ENCODE measurements at places on chromosomes 1 and 21.

DNA sequence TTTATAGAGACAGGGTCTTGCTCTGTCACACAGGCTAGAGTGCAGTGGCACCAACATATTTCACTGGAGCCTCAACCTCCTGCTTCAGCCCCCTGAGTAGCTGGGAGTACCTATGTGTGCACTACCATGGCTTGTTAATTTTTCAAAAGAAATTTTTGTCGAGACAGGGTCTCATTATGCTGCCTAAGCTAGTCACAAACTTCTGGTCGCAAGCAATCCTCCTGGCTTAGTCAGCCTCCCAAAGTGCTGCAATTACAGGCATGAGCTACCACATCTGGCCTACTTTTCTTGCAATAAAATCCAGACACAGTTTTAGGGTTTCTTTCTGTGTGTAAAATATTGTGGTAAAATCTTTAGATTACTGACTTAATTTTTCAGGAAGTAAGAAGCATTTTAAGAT lies 27.9 kb upstream of the NTPCR start:
- no peak for DNase-seq

DNA sequence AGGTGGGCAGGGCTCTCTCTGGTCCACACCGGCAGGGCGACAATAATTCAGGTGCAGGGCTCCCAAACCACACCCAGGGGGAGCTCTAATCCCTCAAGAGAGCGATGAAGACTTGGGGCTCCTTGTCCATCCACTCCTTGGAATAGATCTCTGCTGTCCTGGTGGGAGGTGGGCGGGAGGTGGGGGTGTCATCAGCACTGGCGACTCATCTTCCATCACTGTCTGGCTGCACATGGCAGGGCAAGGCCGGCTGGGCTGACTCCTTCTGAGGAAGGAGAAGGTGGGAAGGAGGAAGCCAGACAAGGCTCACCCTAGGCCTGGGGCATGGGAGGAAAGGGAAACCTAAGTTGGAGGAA lies 29.3 kb downstream of the TNNT2 start:
- peak; percentile 79 for DNase-seq

- DNase-seq = no peak
Observed at GRCh38 chr1:85274969-85275453, 1.4 kb downstream of the BCL10 start.

DNA sequence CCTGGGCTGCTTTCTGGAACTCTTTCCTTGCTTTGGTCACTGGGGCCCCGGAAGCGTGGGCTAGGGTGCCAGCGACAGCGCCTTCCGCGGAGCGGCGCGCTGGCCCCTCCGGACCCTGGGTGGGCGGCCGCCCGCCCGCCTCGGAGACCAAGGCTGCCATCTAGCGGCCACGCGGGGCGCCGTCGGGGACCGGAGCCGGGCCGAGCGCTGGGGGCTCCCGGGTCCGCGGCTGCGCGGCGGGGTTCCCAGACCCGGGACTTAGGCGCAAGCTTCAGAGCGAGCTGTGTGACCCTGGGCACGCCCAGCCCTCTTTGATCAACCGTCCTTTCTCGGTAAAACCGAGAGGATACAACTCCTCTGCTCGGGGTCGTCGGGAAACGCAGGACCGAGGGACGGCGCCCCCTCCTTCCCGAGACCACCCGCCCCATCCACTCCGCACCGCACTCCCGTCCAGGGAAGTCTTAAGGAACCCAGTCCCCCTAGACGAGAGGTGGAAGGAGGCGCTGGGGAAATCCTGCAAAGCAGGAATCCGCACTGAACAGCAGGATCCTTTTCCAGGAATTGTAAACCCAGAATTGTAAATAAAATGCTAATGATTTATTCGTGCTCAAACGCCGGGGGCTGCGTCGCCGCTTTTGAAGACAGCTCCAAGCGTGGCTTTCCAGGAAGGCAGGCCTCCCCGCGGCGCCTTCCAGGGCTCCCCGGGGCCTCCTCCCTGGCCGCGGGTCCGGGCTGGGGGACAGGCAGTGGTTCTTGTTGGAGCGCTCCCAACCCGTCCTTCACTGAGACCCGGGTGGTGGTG lies 41.2 kb downstream of the RRAGC start:
- DNase-seq = peak; percentile 84

GRCh38 chr1:54577612-54578011 lies 29.6 kb downstream of the ACOT11 start:
- no peak for DNase-seq

GRCh38 chr1:210301615-210302000 lies 27.1 kb upstream of the HHAT start:
- DNase-seq = no peak

DNA sequence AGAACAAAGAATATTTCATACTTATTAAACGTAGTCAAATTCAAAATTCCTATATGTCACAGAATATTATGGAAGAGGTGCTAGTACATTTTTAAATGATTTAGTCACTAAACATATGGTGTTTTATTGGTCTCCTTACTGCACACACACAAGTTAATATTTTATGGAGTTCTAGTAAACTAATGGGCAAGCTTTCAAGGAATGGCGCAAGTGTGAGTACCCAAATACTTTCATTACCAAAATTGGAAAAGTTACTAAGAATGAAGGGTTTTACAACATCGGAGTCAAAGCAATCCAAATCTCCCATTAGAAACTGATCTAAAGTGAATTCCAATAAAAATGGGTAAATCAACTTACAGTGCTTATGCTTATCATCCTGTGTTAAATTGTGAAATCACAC lies 921.9 kb downstream of the ADGRL2 start:
- DNase-seq = no peak

DNA sequence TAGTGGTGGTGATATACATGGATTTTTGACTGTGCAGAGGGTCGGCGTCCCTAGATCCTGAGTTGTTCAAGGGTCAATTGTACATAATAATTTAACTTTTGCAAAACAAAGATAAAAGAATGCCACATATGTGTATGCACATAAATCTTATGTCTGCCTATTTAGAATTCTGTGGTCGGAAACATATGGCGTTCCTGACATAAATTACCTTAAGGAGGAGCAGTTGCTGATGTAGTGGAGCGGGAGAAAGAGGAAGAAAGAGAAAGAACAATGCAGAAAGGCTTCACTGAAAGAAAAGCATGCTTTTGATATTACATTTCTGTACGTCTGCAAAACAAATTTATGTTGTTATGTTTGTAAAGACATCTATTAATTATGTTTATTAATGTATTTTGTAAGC lies 40.0 kb downstream of the S1PR1 start:
- no peak for DNase-seq

DNA sequence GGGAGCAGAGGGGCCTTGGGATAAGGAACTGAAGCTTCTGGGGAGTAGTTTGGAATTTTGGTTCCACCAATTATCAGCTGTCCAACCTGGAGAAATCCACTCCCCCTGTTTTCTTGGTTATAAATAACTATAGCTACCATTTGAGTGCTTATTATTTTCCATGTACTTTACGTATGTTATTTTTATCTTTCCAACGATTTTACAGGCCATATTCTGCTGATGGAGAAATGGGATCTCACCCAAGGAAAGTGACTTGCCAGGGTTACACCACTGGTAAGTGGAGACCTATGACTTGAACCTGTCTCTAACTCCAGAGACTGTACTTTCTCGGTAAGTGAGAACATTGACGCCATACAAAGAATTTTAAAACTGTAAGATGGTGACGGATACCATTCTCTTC lies 49.0 kb upstream of the CD34 start:
- DNase-seq = no peak

DNA sequence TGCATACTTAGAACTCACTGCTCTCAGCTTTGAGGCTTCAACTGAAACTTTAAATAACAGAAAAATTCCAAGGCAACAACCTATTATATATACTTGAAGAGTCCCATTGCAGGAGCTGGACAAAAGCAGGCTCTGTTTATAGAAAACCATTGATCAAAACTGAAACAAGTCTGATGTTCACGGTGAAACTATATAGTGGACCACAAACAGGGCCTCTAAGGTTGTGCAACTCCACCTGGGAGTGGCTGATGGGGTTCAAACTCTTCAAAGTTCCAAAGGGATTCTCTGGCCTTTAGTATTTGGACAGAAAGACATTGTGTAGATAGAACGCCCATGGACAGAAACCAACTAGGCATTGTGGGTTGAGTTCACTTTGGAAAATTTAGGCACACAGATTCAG lies 140.3 kb downstream of the ZC3H11B start:
- DNase-seq = no peak

DNA sequence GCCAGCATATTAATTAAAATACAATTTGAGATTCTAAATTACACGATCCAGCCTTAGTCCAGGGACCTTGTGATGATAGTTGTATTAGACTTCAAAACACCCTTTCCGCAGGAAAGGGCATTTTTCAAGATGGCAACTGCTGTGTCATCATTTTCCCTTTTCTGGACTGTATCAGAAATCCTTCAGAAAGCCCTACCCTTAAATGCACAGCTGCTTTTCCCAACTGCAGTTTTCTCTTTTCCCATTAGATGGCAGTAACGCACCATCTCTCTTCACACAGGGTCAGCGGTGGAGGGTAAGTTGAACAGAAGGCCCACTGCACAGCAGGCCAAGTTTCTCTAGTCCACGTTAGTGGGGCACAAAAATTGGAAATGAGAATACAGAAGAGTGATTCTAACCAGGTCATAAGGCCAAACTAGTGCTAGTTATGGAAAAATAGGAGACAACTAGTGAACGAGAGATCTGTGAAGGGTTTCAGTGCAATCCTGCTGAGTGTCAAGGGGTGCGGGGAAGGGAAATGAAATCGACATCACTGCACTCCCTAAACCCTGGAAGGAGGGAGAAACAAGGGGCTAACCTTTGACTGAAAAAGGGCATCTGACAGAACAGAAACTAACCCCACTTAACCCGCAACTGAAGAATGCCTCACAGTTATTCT lies 22.1 kb upstream of the TDRD10 start:
- DNase-seq = peak; percentile 78

- no peak for DNase-seq
Observed at GRCh38 chr1:117820096-117820495, 109.3 kb downstream of the GDAP2 start.

GRCh38 chr1:62209931-62210595 lies 15.4 kb downstream of the L1TD1 start:
- DNase-seq = no peak

Measured in GM13977 (cell line).